ENCODE measurements at places on chromosomes 2 and 18.

DNA sequence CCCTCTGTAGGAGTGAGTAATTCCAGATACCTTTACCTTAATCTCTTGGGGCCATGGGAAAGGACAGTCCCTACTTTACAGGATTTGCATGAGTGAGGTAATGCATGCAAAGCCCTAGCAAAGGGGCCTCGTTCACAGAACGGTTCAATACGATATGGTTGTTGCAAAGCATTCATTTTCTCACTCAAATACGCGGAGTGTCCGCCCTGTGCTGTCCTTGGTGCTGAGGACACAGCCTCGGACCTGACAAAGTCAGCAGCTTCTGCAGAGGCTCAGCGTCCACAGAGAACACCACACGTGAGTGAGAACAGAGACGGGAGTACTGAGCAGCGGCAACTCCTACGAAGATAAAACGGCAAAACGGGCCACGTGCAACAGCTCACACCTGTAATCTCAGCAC, 125.7 kb downstream of the EIPR1 start:
- no peak for DNase-seq

GRCh38 chr2:180971811-180972210, 8.6 kb upstream of the UBE2E3 start:
- DNase-seq = no peak

- DNase-seq = no peak
These were observed 192.2 kb downstream of the PLCL1 start for GRCh38 chr2:197996583-197996982.

GRCh38 chr2:15307526-15307925, 253.6 kb downstream of the NBAS start:
- DNase-seq = no peak

GRCh38 chr2:191777351-191777750, 69.5 kb downstream of the CAVIN2 start:
- DNase-seq = no peak

- DNase-seq = no peak
These were observed 301.6 kb downstream of the SLC8A1 start for GRCh38 chr2:40150266-40150665.

DNA sequence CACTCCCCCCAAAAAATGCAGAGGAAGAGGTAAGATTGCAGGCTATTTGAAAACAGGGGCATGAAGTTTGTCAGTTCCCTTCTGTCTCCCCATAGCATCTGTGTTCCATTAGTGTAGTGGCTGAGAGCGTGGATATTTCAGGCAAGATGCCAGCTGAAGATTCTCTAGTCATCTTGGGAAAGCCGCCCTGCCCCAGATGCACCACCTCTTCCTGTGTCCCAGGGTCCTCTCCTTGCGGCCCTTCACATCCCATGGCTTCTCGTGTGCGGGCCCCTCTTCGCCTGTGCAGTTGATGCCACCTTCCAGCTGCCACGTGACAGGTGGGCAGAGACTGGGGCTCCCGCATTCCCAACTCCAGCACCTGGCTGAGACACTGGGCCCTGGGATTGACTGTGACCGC, 16.1 kb downstream of the TMEM127 start:
- DNase-seq = no peak

GRCh38 chr2:230668939-230669303, 43.7 kb upstream of the CAB39 start:
- no peak for DNase-seq

DNA sequence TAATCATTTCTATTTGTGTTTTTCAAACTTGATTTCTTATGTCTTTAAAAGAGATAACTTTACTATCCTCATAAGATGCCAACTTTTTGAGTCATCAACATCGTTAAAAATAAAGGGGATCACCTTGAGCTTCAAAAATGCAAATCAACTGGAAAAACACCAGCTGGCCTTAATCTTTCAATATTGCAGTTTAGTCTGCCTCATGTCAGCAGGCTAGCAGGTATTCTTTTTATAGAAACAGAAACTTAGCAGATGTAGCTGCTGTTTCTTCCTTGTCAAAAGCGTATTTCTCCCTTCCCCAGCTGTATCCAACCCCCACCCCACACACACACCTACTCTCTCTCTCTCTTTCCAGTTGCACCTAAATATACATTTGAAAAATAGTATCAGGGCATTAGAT, 154.1 kb upstream of the ZNF804A start:
- DNase-seq = no peak

DNA sequence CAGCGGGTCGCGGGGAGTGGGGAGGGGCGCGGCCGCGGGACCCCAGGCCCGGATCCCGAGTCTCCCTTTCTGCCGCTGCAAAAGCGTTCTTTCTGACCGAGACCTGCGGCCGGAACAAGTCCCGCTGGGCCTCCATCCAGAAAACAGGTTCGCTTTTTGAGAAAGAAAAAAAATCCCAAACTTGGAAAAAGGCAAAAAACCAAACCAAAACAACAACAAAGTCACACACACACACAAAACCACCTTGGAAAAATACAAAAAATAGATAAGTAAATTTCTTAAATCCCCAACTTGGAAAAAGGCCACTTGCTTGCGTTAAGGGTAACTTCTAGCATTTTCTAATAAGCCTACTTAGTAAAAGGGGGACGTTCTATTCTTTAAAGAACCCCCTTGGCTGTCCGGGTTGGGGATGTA, 250 bp upstream of the CHST10 start:
- DNase-seq = no peak

DNA sequence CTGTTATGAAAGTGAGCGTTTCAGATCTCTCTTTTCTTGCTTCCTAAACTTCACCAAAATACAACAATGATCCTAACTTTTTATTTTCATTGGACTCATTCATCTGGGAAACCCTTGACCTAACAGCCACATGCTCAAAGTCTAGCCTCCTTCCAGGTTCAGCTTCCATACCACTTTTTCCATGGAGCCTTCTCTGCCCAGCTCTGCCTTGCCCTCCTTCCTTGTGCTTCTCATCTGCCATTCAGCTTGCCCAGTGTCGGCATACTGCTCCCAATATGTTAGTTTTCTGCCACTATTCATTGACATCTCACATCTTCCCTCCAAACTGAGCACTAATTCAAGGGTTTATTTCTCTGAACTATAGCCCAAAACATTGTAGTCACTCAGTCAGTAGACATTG, 214.7 kb downstream of the RAD51AP2 start:
- no peak for DNase-seq

- DNase-seq = no peak
These were observed 57.1 kb upstream of the OTOS start for GRCh38 chr2:240197462-240198139.

DNA sequence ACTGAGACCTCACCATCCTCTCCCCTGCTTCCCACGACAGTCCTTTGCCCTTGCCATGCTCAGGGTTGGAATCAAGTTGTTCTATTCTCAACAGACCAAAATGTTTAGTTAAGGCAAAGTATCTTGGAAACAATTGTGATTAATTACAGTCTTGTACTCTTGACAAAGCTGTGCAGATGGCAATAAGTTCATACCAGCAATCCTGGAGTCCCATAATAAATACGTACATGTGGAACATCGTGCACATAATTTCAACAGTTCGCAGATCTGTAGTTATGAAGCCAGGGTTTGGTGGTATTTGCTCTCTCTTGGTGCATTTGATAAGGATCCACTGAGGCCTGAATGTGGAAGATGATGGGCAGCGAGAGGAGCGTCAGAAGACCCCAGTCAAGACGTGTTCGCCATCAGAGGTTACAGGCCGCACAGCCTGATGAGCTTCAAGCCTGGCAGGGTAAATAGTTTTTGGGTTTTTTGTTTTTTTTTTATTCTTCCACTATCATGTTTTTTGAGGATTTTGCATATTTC, 52.9 kb upstream of the EML6 start:
- DNase-seq = no peak

- DNase-seq = no peak
These were observed 1.0 kb downstream of the EPHA4 start for GRCh38 chr2:221571025-221571550.

DNA sequence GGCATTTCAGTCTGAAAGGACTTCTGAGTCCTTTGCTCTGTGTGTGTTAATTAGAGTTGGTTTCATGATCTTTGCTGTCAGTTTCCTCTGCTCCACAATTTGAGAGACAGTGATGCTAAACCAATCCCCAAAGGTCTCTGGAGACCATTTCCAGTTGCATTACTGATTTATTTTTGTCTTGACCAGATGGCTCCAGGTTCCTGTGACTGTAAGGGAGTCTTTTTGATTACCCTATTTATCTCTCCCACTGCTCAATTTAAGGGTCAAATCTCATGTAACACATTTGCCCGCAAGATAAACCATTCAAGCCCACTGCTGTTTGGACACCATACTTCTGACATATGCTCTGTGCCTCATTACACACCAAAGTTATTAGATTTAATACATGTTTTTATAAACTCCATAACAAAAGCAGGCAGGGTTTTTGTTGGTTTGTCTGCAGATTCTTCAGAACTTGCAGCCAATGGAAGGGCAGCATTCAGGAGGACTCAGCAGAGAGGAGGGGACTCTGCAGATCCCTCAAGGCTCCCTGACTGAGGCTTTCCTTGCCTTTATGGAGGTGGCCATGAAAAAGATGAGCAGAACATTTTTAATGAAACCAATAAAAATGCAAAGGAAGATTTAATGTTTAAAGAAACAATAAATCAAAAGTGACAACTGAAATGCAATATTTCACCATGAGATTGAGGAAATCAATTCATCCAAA, 889.3 kb upstream of the CELF4 start:
- no peak for DNase-seq

GRCh38 chr2:204441316-204441715, 104.0 kb upstream of the PARD3B start:
- no peak for DNase-seq

DNA sequence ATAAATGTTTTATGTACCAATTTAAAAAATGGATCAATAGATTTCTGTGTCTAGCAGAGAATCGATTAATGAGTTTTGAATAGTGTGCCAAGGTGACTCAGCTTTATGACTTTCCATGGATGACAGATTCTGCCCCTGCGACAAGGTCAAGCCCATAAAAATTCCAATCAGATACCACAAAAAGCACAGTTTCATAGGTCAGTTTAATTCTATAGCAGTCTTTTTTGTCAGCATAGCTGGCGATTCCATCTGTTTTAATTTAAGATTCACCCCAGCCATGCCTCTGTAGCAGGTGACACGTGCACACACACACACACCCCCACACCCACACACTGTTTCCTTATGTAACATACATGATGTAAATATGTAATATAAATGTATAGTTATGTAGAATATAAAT, 28.9 kb downstream of the RAB31 start:
- no peak for DNase-seq

- peak; percentile 57 for DNase-seq
These were observed 98.2 kb upstream of the B3GNT7 start for GRCh38 chr2:231297108-231297908.

- DNase-seq = no peak
These were observed 12.0 kb downstream of the ATP6V1B1 start for GRCh38 chr2:70947556-70948184.

DNA sequence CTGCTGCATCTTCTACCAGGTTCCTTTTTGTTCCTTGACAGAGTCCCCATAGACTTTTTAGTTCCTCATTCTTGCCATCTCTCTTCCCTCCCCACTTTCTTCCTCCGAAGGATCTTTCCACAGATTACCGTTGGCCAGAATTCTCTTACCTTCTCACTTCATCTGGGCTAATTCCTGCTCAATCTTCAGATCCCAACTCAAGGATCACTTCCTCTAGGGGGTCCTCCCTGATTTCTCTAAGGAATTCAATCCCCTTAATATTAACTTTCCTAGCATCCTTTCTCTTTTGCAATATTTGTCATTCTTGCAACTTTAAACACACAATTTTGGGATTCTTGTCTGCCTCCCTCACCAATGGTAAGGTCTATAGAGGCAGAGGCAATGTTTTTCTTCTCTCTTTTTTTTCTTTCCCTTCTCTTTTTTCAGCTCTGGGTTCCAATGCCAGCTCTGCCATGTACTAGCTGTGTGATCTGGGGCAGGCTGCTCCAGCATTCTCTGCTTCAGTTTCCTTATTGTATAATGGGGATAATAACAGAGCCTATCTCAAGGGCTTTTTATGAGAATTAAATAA, 5.4 kb upstream of the KCNE4 start:
- DNase-seq = no peak

DNA sequence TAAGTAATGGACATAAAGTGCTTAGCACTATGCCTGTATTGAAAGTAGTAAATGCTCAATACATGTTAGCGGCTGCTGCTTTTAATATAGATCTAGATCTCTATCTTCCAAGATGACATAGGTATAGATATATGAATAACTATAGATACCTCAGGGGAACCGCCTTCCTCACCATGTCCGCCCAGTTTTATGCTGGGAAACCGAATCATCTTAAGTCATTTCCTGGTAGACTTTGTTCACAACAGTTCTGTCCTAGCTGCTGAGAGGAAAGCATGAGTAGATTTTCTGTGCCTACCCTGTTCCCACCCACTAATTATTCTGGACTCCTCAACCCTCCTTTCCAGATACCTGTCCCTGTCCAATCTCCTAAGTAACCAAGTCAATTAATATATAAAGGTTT, 21.6 kb upstream of the ITM2C start:
- DNase-seq = no peak

DNA sequence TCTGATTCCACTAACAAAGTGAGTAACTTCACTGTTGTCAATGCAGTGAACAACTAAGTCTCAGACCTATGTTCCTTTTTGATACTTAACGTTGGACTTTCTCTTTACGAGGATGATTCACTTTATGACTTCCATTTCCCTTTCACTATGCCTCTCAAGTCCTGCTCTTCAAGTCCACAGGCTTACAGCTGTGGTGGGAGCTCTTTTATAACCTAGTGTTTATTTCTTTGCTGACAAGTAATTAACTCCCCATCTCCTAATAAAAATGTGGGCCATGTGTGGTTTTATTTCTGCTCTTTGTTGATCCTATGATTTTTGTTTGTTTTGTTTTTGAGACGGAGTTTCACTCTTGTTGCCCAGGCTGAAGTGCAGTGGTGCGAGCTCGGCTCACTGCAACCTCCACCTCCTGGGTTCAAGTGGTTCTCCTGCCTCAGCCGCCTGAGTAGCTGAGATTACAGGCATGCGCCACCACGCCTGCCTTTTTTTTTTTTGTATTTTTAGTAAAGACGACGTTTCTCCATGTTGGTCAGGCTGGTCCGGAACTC, 142.1 kb downstream of the USP34 start:
- DNase-seq = no peak

DNA sequence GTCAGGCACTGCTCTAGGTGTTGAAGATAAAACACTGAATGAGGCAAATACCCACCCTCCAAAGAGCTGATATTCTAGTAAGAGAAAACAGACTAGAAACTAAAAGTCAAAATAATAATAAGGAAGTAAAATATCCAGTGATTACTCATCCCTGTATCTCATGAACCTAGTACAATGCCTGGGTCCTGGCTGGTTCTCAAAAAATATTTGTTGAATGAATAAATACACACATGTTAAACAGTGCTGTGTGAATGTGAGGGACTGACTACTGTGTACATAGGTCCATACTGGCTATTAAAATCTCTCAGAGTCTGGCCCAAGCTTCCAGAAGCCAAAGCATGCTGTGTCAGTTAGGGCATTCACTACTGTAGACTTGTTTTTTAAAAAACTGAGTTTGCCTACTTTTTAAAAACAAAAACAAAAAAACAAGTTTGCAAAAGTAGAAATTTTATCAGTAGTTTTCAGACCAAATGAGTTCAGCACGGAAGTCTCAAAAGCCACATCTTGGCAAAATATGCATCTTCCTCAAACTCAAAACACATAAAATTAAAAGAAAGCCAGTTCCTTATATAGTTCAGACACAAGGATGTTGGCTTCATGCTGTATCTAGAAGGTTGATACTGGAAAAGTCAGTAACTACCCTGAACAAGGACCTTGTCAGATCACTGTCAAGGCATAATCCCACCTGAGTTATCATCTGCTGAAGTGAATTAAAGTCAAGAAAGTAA, 136.2 kb downstream of the THADA start:
- DNase-seq = no peak

Data from NCI-H1048 (cell line).